ENCODE measurements at places on chromosomes 6 and 20.

DNA sequence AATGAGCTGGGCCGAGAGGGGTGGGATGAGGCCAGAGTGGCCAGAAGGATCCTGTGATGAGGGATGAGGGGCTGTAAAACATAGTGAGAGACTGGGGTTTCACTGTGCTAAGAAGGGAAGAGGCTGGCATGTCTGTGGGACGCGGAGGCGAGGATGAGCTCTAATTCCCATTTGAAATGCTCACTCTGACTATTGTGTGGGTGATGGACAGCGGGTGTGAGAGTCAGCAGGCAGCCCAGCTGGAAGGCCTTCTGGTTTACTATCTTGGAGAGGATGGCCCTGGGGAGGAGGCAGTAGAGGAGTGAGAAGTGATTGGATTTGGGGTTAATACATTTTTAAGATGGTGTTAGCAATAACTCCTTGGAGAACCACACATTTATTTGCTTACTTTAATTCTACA, 9.5 kb upstream of the MICA start:
- DNase-seq: no peak

GRCh38 chr20:40635971-40636370, 53.1 kb downstream of the MAFB start:
- DNase-seq: no peak

GRCh38 chr20:37741570-37741969, 47.7 kb downstream of the CTNNBL1 start:
- no peak for DNase-seq

DNA sequence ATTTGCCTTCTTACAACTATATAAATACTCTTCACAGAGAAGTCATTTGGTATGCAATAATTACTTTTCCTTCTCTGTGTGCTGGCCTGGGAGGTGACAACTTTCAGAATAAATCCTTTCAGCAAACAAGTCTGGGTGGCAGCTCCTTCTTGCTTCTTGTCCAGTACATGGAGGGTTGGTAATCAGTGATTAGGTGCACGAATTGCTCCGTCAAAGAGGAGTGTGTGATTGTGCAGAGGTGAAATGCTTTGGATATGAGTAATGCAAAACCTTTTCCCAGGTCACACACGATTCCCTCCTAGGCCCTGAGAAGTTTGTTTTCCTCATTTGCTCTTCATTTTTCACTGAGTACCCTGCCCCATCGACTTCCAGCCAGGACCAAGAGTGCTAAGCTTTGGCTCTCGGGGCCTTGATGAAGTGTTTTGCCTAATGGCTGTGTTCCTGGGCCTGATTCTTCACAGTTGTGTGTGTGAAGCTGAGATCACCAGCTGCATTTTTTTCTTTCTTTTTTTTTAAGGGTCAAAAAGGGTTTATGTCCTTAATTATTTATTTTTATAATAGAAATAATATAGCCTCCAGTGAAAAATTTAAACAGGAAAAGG, 216.5 kb downstream of the ZMYND8 start:
- DNase-seq: no peak

DNA sequence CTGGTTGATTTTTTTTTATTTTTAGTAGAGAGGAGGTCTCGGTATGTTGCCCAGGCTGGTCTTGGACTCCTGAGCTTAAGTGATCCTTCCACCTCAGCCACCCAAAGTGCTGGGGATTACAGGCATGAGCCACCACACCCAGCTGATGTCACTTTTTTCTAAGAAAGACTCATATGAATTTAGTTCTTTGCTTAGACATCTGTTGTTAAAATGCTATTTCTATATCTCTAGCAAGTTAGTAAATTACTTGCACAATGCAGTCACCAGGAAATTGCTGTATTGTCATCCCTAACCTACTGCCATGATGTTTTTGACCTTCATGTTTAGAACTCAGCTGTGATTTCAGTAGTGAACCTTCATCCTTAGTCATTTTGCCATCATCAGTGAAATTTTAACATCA, 5.7 kb downstream of the KDM1B start:
- no peak for DNase-seq

- no peak for DNase-seq
These were observed 23.6 kb upstream of the ARMC12 start for GRCh38 chr6:35713006-35713767.

DNA sequence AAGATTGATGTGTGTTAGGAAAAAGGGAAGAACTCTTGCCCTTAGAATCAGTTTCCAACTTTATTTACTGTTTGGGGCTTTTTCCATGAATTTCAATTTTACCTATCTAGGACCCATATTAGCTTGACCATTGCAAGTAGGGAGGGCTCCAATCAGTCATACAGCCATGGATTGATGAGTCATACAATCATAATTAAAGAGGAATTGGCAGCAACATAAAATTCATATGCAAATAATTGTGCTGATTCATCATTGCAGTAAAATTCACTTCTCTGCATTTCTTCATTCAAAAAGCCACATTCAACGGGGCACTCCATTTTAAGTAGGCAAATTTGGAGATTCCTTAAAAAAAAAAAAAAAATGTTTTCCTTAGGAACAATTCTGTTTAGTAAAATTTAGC, 1016.4 kb downstream of the KIF16B start:
- no peak for DNase-seq

- DNase-seq: no peak
These were observed 31.6 kb upstream of the LAMA4 start for GRCh38 chr6:112286010-112286409.

DNA sequence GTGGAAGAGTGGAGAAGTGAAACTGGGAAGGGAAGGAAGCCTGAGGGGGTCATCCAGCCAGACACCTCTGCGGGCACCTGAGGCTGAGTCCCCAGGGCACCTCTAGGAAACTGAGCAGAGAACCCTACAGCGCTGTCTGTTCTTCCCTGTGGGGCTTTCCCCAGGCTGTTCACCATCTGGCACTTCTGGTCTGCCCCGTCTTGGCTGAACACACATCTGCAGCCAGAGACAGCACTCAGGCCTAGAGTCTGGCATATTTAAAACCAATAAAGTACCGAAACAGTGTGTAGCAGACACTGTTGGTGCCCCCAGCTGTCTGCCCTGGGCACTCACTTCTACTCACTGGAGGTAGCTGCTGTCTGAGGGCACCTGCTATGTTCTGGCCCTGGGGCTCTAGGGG, 9.4 kb upstream of the ARFGEF2 start:
- no peak for DNase-seq

- DNase-seq: no peak
These were observed 60.5 kb downstream of the RSPH3 start for GRCh38 chr6:158939255-158940159.

DNA sequence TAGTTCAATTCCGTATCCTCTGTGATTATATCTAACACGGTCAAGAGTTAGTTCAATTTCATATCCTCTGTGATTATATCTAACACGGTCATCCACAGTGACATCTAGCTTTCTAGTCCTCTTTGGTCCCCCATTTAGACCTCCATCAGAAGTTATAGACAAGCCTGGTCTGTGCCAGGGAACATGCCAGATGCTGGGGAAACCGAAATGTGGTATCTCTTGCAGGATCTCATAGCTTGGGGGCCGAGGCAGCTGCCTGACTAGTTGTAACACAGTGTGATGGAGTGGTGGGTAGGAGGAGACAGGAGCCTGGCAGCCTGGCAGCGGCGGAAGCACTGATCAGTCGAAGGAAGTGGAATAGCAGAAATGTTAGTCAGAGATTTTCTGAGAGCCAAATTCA, 13.8 kb upstream of the SMOC2 start:
- DNase-seq: no peak

GRCh38 chr6:40669343-40669742, 82.2 kb upstream of the LRFN2 start:
- no peak for DNase-seq

DNA sequence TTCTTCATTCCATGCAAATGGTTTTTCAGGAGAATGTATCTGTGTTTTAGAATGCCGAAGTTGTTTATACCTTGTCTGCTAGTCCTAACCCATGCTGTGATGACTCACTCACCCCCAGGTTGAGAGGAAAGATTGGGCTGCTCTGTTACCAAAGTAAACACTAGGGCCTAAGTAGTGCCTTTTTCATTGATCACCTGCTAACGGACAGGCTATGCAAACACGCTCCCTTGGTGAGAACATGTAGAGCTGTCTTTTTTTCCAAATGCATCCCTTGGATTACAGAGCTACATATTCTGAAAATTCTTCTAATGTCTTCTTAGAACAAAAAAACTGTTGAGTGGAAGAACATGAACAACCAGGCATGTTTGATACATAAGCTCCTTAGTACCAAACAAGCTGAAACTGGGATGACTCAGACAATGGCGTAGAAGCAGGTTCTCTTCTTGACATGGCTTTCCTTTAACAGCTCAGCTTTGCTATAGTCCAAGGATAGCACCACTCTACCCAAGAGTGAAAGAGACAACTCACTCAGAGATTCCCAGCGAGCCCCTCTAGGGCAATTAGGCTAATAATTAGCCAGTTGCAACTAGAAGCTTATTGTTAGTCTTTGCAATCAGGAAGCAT, 20.5 kb downstream of the PERP start:
- no peak for DNase-seq

GRCh38 chr6:163940705-163941623, 526.4 kb downstream of the QKI start:
- no peak for DNase-seq

GRCh38 chr6:23250556-23250955, 681.2 kb downstream of the HDGFL1 start:
- DNase-seq: no peak

- no peak for DNase-seq
These were observed 1338.0 kb upstream of the EYS start for GRCh38 chr6:67045076-67045475.

DNA sequence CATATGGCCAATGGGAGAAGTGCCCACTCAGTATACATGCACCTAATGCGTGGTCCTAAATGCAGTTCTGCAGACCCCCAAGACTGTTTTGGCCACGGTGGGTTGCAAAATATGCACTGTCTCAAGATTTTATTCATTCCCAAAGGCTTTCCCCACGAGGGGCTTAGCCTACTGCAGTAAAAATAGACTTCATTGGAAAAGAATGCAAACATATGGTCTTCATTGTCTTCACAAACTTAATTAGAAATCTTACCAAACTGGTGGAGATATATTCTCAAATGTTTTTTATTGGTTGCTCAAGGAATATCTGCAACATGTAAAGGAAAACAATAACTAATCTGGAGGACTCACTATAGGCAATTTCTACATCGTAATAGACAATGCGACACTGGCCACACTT, 31.6 kb upstream of the PRL start:
- no peak for DNase-seq

DNA sequence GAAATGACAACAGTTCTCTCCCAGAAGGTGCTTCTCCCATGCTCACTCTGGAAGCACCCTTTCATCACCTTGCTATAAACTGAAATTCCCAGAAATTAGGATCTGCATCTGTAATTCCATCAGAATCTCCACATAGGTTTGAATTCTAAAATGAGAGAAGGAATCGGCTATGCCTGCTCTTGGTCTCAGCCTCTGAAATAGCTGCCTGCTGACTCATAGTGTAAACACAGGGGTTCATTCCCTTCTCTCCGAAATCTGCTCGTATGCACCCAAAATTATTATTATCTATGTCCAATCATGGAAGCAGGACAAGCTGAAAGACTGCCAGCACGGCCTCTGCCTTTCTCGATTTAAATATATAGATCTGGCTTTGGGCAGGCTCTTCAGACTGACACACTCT, 74.6 kb upstream of the TAB2 start:
- DNase-seq: no peak

DNA sequence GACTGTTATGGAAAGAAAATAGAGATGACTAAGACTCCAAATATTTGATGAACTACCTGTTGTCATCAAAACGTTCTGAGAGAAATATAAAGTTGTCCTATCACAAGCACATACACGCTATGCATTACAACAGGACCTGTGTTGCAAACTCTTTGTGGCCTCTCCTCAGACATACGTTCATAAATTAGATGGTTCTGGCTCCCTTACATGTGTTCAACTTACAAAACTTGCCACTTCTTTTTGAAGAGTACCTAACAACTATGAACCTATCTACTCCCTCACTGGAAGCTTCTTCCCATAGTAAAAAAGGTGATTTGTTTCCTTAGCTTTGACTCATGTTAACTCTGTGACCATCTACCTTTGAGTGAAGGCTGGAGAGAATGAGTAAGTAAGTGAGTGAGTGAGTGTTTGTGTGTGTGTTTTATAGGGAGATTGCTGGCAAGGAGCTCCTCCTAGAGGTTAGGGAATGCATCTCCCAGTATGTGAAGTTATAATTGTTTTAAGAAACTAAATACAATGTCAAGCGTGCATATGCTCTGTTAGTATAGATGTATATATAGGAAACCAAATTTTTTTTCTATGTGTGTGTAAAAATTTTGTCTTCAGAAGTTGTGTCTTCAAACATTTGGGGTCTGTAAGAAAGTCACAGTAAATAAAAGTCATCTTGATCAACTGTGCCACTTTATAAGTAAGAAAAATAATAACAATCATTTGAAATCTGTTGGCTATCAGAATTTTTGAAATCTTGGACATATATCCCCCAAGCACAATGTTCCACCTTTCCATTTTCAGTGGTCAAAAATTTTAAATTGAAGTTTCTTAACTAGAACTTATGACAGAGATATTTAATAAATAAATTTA, 1211.1 kb upstream of the GJE1 start:
- no peak for DNase-seq

- no peak for DNase-seq
These were observed 321.3 kb downstream of the TFAP2B start for GRCh38 chr6:51139950-51140385.

- no peak for DNase-seq
These were observed 19.0 kb upstream of the SNRPB2 start for GRCh38 chr20:16710781-16711180.

DNA sequence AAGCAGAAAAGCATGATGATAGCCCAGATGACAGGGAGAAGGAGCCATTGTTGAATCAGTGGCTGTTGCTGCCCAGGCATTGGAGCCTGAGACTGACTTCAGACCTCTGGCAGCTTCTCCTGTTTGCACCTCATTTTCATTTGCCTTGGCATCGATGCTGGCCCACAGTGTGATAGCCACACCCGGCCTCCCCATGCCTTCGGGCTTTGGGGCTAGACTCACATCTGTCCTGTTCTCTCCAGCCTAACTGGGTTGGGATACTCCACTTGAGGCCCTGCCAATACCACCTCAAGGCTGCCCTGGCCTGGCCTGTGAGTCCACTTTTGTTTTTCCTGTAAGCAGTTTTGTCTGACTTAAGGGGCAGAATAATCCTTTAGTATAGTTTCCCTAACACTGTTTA, 140.4 kb downstream of the UST start:
- no peak for DNase-seq

GRCh38 chr20:63284544-63284949, 8.4 kb upstream of the COL20A1 start:
- no peak for DNase-seq

Measured in stimulated activated CD4-positive, alpha-beta T cell treated with anti-CD3 and anti-CD28 coated beads, Interleukin-2, amount 100 ng/mL, for 4 hours (primary cell).